ENCODE measurements at places on chromosomes 11 and 22. TPM values are rescaled to one million over a fixed set of nuclear protein-coding genes. Genes with fewer than 3 reads are reported as not detected.

DNA sequence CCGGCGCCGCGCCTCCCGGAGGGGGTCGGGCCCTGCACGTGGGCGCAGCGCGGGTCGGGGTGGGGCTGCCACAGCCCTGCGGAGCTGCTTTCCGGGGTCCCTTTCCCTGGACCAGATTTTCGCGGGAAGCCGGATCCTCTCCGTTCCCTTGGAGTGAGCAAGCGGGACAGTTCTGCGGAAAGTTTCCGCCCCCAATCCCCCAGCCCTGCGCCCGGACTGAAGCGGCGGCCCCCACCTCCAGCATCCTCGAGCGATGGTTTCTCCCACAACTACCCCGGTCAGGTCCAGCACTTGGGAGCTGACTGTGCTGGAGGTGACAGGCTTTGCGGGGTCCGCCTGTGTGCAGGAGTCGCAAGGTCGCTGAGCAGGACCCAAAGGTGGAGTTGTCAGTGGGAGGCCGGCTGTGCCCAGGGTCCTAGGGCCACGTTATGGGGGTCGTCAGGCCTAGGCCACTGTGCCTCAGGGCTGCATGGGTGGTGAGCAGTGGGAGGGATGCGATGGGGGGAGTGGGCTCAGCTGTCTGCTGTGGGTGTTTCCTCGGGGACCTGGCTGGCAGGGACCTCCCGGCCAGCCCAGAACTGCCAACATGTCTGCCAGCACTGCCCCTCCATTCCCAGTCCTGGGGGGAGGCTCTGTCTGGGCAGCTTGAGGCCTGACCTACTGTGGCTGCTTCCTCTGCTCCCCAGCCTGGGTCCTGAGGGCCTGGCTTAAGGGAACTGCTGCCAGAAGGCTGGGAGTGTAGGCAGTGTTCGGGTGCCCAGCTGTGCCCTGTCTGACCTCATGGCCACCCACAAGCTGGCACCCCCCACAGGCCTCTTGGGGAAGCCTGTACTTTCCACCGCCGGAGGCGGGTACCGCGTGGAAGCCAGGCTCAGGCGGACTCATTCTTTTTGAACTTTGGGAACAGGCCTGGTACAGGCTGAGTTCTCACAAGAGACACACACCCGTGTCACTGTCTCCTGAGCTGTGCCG lies 726 bp downstream of the ST3GAL4 start:
- peak; percentile 77 for DNase-seq

GRCh38 chr11:84117394-84117793 lies 831.2 kb upstream of the CCDC90B start:
- no peak for DNase-seq

CASP5 gene
- 0.23 TPM for total RNA-seq

GRCh38 chr11:113283881-113284280 lies 30.5 kb upstream of the TTC12 start:
- DNase-seq, result no peak

E2F8 gene
- total RNA-seq, result 6.1 TPM

- no peak for DNase-seq
Measured at GRCh38 chr11:849104-849824, 6.6 kb downstream of the TSPAN4 start.

- no peak for DNase-seq
Measured at GRCh38 chr11:92826136-92826535, 143.3 kb upstream of the MTNR1B start.

GRCh38 chr22:17712441-17712840 lies 61.8 kb downstream of the BID start:
- no peak for DNase-seq

CRYBB3 gene
- not detected for total RNA-seq

GRCh38 chr22:20113551-20114310 lies 2.2 kb upstream of the RANBP1 start:
- peak; percentile 59 for DNase-seq

GRCh38 chr11:2142762-2143202 lies 3.6 kb upstream of the IGF2 start:
- DNase-seq, result no peak

GRCh38 chr11:111360150-111361043 lies 18.7 kb downstream of the POU2AF1 start:
- DNase-seq, result no peak

DNA sequence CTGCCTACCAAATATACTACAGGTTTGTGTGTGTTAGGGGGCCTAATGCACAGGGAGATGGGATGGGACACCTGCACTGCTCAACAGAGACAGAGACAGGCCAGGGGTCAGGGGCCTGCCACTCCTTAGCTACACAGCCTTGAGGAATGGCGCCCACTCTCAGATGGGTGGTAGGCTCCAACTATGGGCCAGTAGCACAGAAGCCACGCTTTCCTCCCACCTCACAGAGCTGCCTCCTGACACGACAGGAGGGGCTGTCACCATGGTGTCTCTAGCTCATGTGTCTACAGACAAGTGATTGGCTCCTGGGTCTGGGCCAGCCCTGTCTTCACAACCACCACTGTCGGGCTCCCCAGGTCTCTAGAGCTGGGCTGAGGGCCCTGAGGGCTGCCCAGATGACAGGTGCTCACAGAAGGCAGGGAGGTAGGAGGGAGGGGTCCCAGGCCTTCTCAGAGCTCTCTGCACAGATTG lies 81.8 kb downstream of the DGCR2 start:
- no peak for DNase-seq

OR52A1 gene
- not detected for total RNA-seq
